ENCODE measurements at places on chromosomes 3 and 15.

DNA sequence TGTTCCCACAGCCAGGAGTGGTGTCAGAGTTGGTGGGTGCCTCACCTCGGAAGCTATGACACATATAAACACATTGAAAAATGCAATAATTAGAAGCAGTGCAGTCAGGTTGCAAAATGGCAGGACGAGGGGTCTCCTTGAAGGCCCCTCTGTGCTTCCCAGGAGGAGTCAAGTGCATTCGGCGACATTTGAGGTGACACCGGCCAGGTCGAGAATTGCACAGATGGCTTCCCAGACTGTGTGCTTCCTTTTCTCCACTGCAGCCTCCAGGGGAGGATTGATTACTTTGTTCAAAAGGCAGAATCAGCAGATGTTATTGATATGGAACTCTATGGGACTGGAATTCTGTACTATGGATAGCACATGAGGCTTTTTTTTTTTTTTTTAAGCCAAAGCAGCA is 163.2 kb downstream of the MINAR1 start:
- DNase-seq: no peak

DNA sequence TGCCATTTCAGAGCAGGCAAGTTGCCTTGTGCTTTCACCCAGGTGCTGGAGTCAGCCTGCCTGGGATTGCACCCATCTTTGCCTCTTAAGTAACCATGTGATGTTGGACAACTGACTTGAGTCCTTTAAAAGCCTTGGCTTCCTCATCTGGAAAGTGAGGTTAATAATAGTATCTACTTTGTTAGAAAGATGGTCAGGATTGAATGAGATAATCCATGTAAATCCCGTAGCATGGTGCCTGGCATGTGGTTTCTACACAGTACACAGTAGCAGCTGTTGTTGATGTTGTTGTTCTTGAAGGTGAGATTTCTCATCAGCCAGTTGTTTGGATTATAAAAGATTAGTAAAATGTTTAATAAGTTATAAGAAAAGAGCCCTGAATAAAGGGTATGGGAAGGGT is 48.8 kb downstream of the PSMD6 start:
- DNase-seq: no peak

DNA sequence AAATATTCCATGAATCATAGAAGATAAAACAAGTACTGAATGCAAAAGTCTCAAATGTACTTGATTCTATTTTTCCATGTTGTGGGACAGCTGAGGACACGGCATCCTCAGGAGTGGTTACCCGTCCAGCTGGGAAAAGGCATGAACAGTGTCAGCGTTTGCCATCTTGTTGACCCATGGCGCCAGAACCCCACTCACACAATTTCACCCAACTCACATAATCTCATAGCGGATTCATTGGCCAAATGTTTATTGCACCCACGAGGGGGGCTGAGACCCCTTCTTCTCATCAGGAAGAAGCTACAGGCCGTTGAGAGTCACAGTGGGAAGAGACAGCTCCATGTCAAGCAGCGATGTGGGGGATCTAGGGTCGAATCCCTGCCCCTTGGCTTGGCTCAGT is 72.9 kb downstream of the OCA2 start:
- no peak for DNase-seq

DNA sequence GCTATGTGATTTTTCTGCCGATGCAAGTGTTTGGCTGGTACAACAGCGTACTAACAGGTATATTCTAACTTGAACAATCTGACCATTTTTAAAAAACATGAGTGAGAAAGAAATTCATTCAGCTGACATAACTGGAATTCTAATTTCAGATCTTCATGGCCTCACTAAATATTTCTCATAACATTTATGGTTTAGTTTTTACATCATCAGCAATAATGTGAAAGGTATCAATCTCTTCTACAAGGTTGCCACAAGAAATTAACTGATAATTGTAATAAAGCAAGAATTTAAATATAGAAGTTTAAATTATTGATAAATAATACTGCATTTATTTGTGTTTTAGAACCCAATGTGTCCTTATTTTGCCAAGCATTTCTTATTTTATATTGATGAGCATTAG is 5.2 kb upstream of the C3orf80 start:
- DNase-seq: no peak

- DNase-seq: no peak
Measured at GRCh38 chr3:13235079-13235478, 161.8 kb upstream of the IQSEC1 start.

DNA sequence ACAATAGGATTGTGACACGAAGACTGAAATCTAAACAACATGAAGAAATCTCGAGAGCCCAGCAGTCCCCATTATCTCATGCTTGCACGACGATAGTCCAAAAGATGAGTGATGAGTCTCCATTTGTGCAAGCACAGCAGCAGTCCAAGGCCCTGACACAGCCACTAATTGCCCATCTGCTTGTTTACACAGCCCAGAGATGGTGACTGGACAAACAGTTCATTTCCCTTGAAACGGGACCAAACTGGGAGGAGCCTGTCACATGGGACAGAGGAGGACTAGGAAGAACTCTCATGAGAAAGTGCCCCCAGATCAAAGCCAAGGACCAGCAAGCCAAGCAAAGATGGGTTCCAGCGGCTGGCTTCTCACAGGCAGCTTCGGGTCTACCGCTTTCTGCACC is 121.0 kb downstream of the GREM1 start:
- DNase-seq: no peak

GRCh38 chr3:193974671-193975535 is 161.0 kb upstream of the HES1 start:
- DNase-seq: no peak

DNA sequence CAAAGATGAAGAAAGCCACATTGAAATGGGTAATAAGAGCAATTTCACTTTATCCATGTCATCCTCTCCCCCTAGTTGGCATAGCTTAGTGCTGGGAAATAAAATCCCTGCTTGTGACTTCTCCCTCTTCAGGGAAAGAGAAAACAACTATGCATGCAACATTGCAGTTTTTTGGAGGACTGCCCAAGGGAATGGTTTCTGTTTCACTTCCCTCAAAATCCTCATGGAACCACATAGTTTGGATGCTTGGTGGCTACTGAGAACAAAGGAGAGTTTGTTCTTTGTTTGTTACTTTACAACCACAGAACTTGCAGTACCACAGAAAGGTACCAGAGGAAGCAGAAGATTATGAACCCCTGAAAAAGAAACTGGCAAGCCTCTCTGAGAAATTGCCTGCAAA is 384.6 kb upstream of the RORA start:
- no peak for DNase-seq

DNA sequence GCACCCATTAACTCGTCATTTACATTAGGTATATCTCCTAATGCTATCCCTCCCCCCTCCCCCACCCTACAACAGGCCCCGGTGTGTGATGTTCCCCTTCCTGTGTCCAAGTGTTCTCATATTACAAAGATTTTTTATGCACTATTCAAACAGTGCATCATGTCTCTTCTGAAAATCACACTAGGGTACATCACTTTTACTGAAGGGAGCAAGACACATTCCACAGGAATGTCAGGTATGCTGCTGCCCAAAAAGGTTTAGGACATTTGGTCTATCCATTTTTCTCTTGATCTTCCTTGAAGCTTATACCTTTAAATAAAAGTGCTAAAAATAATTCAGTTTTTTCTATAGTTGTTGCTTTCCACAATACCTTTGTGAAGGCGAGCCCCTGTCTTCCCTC is 9.2 kb upstream of the EPHA3 start:
- no peak for DNase-seq
